ENCODE measurements at places on chromosomes 3 and 15.

DNA sequence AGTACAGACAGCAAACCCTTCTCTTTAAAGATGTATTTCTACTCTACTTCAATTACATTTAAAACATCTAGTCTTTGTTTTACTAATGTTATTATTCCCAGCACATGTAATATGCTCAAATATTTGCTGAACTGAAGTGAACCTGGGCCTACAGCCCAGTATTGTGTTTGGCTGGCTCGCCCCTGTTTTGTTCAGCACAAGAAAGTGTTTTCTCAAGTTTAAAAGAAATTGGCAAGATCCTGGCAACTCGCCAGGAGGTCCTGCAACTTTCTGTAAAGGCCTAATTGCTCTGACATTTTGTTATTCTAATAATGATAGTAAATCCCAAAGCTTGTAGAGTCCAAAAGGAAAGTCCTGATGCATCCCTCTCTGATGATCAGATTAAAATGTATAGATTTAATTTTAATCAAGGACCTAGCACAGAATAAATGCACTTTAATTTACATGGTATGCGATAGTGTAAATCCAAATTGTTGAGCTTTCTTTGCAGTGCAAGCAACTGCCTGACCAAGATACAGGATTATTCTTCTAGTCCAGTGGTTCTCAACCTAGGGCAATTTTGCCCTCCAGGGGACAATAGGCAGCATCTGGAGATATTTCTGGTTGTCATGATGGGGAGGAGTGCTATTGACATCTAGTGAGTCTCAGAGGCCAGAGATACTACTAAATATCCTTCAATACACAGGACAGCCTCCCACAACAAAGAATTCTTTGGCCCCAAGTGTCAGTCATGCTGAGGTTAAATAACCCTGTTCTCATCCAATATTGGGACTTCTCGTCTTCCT, 35.7 kb upstream of the TMOD3 start:
- no peak for DNase-seq

GRCh38 chr3:108051005-108051404, 39.8 kb downstream of the CD47 start:
- no peak for DNase-seq

DNA sequence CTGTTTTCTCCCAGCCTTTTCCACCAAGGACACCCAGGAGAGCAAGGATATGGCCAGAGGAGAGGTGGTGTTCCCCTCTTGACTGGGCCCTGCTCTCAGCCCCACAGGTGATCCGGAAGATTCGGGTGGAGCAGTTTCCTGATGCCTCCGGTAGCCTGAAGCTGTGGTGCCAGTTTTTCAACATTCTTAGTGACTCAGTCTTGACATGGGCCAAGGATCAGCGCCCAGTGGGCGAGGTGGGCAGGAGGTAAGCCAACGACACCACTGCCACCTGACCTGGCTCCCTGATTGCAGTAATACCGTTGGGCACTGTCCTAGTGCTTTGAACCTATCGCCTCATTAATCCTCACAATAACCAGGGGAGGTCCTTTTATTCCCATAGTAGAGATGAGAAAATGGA, 25.3 kb upstream of the SLC28A1 start:
- DNase-seq: no peak

GRCh38 chr15:59249816-59250215, 43.2 kb downstream of the LDHAL6B start:
- DNase-seq: no peak

GRCh38 chr15:87478687-87479072, 777.9 kb downstream of the NTRK3 start:
- no peak for DNase-seq

DNA sequence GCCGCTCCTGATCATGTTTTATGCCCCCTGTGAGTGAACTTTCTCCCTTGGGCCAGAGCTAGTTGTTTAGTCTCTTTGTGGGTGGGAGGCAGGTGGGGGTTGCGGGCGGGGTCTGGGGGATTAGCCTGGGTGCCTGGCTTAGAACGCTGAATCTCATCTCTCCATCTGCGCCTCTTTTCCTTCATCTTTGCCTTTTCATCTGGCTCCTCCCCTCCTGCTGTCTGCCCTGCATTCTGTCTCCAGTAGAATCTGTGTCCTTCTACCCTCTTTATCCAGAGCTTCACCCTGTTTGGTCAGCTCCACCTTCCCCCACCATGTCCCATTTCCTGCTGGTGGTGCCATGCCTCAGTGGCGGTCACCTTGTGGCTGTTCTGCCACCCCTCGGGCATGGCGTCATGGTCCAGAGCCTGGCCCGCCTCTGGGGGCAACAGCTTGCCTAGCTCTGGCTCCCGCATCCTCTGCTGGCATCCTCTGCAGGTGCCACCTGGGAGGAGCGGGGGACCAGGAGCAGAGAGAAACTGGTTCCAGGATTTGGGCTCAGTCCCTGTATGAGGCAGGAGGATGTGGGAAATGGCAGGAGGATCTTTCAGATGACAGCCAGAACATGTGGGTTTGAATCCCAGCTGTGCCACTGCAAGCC, 44.3 kb downstream of the PDIA5 start:
- DNase-seq: no peak

- DNase-seq: no peak
Observed at GRCh38 chr15:60643555-60643954, 164.6 kb upstream of the ICE2 start.

- DNase-seq: no peak
Observed at GRCh38 chr3:129416415-129416814, 12.0 kb downstream of the EFCAB12 start.

DNA sequence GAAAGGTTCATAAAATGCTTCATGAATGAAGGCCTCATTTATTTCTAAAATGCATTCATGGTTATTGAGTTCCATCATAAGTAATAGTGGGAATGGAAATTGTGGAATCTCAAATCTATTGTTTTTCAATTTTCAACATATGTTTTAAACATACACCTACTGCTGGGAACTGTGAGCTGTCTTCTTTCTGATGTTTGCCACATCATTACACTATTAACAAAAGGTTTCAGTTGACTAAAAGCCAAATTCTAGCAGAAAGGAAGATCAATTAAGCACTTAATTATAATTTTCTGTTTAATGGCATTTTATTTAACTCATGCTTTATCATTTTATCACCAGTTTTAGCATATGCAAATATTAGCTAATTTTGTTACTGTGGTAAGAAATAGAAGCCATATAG, 13.8 kb upstream of the TBC1D23 start:
- DNase-seq: no peak

- DNase-seq: no peak
Observed at GRCh38 chr3:117003501-117003900, 293.9 kb downstream of the TUSC7 start.

GRCh38 chr15:80967451-80967850, 22.2 kb downstream of the MESD start:
- DNase-seq: peak; percentile 75

GRCh38 chr3:37198996-37199395, 24.6 kb upstream of the LRRFIP2 start:
- DNase-seq: no peak

- DNase-seq: no peak
Observed at GRCh38 chr15:41543521-41543870, 561 bp downstream of the RPAP1 start.

DNA sequence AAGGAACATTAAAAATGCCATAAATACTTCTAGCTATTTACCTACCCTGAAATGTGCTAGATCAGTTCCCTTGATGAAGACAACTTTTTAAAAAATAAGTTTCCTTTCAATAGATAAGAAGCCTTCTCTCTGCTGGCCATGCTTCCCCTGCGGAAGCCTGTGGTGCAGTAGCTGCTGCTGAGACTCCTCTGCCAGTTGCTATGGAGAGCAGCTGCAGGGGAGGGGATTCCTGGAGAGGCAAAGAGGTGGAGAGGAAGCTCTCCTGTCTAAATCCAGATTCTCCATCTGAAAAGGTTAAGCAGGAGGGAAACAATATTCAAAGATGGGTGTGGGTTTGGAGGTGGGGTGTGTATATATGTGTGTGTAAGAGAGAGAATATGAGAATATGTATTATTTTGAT, 69.8 kb upstream of the BFSP2 start:
- peak; percentile 44 for DNase-seq

DNA sequence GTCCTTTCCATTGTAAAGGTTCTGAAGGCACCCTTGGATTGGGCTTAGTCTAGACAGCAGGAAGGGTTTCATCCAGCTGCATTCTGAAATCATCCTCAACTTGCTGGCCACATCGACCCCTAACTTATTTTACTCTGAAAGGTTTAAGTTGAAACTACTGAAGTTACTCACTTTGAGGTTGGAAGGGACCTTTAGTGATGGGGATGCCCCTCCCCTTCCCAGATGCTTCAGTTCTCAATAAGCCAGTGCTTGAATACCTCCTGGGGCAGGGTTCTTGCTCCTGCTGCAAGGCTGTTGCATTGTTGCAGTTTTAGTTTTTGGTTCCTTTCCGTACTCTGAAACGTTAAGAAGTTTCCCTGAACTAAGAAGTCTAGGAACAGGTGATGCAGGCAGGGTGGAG, 26.4 kb downstream of the FGD5 start:
- DNase-seq: no peak

DNA sequence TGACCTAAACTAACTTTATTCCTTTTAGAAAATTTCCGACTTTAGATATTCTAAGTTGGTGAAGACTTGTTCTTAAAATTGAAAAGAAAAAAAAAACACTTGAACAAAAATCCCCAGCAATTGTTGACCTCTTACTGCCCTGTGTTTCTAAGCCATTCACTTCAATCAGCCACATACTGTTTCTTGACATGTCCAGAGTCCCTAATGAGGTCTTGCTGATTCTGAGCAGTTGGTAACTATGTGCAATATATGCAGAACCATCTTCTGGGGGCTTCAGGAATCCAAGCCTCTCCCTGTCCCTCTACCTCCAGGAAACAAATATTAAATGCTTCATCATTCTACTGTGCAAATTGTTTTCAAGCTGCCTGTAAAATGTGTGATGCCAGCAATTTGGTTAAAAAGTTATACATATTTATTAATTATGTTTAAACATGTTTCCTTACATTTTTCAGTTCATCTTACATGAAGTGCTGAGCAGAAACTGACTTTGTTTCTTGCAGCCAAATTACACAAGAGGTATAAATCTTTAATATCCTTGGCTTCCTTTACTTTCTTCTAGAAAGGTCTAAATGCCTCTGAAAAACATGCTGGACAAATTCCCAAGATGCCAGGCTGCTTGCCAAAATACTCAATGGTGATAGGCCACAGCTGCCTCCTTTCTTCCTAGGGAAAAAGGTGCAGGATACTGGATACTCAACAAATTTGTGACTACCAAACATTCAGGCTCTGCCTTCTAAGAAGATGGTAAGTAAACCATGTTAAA, 19.8 kb upstream of the GYG1 start:
- DNase-seq: no peak

- DNase-seq: no peak
Observed at GRCh38 chr15:66302489-66303278, 9.3 kb downstream of the DIS3L start.

DNA sequence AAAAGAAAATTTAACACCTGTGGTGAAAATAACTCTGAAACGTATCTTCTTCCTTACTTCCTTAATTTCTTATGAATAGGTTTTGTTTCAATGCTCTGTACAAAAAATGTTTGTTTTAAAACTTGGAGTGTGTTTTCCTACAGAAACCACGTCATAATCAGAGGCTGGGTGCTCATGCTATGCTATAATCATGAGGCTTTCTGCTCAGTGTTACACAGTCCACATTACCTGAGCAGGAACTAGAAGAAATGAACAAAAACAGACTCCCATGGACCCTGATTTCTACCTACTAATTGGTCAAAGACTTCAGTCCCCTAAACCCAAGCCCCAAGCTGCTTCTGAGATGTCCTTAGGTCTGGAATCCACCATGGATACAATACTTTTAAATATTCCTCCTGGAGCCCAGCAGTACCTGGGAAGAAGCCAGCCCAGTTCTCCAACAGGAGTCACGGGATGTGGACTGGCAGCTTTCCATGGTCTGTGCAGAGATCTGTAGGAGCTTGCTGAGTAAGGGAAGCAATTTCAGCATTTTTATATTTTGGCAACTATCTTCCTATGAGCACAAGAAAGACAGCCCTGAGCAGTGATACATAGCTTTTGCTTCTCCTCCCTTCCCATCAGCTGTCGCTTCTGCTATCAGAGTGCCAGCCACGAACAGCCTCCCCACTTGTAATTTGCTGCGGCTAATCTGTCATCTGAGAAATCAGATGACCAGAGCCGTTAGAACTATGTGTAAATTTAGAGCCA, 65.6 kb downstream of the WDR72 start:
- DNase-seq: no peak

- no peak for DNase-seq
Observed at GRCh38 chr3:14841836-14842235, 23.1 kb downstream of the FGD5 start.

DNA sequence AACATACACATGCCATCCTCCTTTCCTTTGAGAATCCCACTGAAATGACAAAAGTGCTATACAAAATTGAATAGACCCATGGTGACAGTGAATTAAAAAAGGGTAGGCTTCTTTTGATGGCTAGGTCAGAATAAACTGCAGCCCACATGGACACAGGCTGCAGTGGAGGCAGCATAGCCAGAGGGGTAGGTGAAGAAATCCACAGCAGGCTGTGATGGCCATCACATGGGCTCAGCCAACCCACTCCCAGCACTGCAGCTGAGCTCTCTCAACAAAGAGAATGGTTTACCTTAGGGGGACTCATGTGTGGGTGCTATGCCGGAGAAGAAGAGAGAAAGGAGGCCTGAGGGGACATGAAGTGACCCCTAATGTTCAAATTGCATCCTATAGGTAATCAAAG, 331.1 kb downstream of the CHST2 start:
- DNase-seq: no peak

- DNase-seq: no peak
Observed at GRCh38 chr15:70195587-70196305, 98.0 kb upstream of the TLE3 start.

- DNase-seq: no peak
Observed at GRCh38 chr3:193711964-193712598, 119.1 kb downstream of the OPA1 start.

- DNase-seq: no peak
Observed at GRCh38 chr15:35854316-35854715, 308.4 kb upstream of the DPH6 start.

GRCh38 chr3:72487078-72487765, 361.0 kb downstream of the SHQ1 start:
- DNase-seq: no peak

- DNase-seq: no peak
Observed at GRCh38 chr3:132351222-132351806, 34.1 kb downstream of the ACP3 start.

GRCh38 chr3:20001932-20002331, 10.1 kb downstream of the PP2D1 start:
- no peak for DNase-seq

- no peak for DNase-seq
Observed at GRCh38 chr15:25863111-25863967, at the start of gene ATP10A. Gene ATP10A, minus strand, starts transcription at chr15:25863327. Its CDS starts 231 bp downstream, at chr15:25863096.

GRCh38 chr3:24033818-24034217, 88.7 kb downstream of the NR1D2 start:
- no peak for DNase-seq

GRCh38 chr15:33451385-33451784, 140.6 kb downstream of the RYR3 start:
- DNase-seq: no peak
